ENCODE measurements at places on chromosomes 2 and 18.

DNA sequence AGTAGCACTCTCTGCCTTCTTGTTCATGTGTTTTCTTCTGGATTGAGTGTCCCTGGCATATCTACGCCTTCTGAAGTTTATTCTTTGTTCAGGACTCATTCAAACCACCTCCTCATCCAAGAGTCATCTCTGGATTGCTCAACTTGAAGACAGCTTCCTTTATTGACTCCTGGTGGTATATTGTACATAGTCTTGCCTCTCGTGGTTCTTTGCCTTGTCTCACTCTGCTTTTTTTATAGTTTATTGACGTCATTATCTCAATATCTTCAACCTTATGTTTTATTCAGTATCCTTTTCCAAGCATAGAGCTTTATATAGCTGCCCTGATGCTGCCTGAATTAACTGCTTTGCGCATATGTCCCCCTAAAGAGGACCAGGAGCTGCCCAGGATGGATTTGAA, 161.7 kb downstream of the INSIG2 start:
- DNase-seq: no peak

DNA sequence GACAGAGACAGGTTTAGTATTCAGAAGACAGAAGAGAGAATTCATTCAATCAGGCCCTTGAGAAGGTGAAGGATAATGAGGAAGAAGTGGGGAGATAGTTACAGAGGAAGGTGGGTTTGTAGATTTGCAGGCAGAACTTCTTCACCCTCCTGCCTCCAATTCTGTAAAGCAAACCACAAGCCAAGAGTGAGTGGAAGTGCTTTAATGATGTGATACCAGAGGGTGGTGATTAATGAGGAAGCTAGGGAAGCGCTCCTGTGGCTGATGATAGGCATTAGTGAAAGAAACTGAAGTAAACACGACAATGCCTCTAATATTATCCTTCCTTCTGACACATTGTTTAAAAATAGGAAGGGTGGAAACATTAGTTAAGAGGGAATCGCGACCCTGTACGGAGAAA, 78.2 kb downstream of the CAPN13 start:
- no peak for DNase-seq

DNA sequence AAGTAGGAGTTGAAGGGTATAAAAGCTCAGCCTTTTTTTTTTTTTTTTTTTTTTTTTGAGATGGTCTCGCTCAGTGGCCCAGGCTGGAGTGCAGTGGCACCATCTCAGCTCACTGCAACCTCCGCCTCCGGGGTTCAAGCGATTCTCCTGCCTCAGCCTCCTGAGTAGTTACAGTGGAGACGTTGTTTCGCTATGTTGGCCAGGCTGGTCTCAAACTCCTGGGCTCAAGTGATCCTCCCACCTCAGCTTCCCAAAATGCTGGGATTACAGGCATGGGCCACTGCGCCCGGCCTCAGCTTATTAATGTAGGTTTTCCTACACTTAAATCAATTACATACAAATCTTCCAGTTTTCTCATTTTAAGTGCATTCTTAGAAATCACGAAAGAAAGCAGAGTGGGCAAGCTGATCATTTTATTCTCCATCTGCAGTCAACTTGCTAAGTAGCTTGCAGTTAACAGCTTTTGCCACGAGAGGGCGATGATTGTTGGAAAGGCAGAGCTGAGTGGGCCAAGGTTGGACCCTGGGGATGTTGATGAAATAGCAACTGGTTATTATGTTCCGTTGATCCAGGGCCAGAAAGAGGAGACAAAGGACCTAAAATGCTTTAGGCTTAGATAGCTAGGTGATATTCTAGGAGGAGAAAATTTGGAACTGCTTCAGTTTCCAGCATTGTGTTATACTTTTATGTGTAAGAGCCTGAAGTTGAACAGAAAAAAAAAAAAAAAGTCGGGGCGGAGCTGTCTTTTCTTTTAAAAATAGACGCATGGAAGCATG, 234.4 kb upstream of the EPAS1 start:
- peak; percentile 87 for DNase-seq

DNA sequence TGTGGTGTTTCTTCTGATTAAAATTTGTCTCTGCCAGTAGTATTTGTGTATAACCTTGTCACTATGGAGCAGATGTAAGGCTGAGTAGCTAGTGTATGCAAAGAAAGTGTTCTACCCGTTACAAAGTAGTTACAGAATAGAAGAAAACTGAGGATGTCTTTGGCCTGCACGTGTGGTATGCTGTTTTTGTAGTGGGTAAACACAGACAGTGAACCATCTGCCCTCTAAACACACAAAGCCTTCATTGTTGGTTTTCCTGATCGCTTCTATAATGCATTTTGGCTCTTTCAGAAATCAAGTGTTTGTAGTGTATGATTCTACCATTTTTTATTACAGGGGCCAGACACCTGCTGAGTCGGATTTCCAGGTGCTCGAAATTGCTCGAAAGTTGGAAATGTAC, 61.5 kb downstream of the FARP2 start:
- DNase-seq: no peak

DNA sequence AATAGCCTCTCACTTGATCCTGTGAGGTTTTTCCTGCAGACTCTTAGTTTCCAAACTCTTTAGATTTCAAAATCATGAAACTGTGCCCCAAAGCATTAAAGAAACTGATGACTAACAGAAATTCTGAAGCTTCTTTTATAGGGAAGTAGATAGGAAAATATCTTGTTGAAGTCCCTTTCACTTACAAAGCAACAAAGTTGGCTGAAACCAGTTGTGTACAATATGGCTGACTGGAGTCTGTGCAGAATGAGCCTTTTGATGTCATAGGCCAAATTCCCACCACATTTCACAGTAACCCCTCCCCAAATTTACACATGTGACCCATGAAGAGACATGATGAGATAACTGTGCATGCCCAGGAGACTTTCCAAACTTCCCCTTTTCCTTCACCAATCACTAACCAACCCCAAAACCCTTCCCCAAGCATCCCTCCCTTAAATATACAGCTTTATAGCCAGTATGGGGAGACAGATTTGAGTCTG, 61.7 kb upstream of the NCK2 start:
- DNase-seq: no peak

GRCh38 chr2:170409164-170409535, 231.2 kb downstream of the MYO3B start:
- DNase-seq: peak; percentile 44

DNA sequence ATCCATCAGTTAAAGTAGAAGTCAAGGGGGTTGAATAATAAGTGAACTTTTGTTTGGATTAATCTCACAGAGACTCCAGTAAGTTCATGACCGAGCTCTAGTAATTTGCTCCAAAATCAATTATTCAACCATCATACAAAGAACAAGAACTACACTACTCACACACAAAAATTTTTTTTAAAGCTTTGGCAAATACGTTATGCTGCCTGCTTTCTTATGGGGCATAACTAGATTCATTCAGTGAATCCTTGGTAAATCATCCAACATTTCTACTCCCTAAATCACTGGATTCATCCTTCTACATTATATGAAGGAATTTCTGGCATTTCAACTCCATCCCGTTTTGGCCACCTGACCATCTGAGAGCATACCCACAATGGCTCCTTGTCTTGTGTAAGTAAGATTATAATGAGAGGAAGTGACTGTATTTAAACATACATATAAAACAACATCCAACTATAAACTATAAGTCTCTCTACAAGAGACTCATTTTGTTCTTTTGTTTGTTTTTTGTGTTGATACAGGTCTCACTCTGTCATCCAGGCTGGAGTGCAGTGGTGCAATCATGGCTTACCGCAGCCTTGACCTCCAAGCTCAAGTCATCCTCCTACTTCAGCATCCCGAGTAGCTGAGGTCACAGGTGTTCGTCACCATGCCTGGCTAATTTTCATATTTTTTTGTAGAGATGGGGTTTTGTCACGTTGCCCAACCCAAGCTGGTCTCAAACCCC, 144.2 kb upstream of the LRRTM4 start:
- DNase-seq: no peak

- DNase-seq: no peak
Observed at GRCh38 chr18:25299426-25300300, 52.3 kb downstream of the ZNF521 start.

DNA sequence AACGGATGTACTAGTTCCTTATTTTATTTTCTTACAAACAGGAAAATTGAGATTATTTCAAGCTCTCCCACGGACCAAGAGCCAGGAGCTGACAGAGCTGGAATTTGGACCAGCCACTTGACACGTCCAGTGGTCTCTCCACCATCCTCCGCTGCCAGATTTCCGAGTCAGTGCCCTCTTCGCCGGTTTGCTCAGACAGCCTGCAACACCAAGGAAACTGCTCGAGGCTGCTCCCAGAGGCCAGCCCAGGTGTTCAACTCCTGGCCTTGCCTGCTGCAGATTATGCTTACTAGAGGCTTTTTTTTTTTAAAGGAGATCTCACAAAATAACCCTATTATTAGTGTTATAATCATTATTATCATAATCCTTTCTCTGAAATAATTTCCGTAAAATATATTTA, 779.8 kb downstream of the RNF144A start:
- no peak for DNase-seq

- no peak for DNase-seq
Observed at GRCh38 chr2:19536136-19536535, 177.7 kb upstream of the OSR1 start.

All from fibroblast of the conjunctiva (primary cell).